ENCODE measurements at places on chromosomes 11 and 22.

- no peak for DNase-seq
These were observed 1490.7 kb downstream of the TBC1D22A start for GRCh38 chr22:48253136-48253535.

DNA sequence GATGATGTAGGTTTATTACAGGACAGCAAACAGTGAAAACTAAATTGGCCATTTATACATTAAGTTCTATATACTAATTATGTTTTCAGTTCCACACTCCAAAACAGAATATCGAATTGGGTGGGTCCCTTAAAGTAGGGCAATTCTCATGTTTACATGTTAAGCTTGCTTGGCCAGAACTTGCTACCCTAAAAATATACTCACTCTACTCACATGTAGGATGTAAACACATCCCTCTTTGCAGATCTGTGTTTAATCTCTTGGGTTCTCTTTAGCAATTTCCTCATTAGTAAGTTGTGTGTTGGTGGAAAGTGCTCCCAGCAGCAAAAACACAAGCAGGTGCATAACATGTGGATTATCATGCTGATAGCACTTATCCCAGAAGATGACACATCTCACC, 22.6 kb upstream of the DDX6 start:
- no peak for DNase-seq

DNA sequence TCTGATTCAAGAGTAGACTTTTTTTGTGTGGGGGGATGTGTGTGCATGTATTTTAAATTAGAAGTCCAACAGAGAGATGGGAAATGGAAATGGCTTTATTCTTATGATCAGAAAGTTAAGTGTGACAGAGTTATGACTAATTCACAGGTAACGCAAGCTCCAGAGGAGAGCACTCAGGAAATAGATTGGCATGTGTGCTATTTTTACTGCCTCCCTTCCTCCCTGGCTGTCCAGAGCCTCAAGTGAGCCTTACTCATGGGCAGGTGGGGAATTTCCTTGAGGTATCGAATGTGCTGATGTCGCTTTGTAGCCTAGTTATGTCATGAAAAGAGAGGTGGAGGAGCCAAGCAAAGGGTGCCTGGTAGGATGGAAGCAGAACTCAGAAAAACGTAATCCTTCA, 70.3 kb upstream of the BDNF start:
- no peak for DNase-seq

DNA sequence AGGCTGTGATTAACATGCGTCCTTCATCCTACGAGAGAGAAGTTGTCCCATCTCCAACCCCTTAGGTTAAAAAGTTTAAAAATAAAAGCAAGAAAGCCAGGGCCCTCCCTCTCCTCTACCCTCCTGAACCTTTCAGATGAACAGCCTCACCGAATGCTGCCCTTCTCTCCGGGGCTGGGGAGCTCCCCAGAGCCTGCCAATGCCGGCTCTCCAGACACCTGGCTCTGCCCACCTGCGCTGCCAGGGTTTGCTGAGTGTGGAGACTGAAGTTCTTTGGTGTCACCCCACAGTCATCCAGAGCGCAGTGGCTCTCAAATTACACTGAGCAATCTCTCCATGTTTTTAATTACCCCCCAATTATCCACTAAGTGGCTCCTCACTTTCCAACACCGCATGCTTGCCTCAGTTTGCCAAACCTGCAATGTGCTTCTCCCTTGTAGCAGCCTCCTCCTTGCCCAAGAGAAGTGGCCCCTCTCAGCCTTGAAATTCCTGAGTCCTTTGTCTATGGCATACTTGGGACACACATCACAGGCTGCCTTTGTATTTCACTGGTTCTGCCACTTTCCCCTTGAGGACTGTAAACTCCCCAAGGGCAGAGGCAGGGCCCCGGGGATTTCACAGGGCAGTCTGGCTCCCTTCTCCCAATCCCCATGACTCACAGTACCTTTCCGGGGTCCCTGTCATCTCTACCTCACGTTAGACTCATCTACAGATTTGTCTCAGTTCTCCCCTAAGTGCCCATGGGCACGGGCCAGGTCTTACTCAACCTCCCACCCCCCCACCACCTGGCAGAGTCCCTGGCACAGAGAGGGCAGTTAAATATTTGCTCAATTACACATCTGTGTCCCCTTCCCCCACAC, 2.0 kb downstream of the MYH9 start:
- no peak for DNase-seq

- DNase-seq, result no peak
These were observed 78.9 kb downstream of the PPFIBP2 start for GRCh38 chr11:7592711-7593110.

- DNase-seq, result no peak
These were observed 40.0 kb upstream of the TCF20 start for GRCh38 chr22:42310291-42311015.

GRCh38 chr11:69298267-69299022, 4.5 kb downstream of the MYEOV start:
- peak; percentile 45 for DNase-seq

Data from esophagus squamous epithelium (tissue), 5 donors.